ENCODE measurements at places on chromosomes 3 and 15.

DNA sequence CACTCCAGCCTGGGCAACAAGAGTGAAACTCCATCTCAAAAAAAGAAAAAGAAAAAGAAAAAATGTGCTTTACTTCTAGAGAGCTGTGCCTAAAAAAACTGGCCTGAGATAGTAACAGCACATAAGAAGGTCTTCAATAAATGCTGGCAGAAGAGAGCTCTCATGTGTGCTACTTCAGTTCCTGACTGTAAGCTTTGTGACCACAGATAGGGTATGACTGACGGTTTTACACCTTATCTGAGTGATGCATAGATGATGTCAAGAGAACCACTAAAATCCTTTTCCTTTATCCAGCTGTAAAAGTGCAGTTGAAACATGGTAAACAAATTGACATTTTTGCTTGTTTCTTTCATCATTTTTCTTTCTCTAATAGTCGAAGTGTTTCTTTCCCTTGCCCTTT lies 127.9 kb downstream of the C3orf70 start:
- DNase-seq: no peak

- DNase-seq: no peak
These were observed 176.6 kb downstream of the SLC9A9 start for GRCh38 chr3:143671626-143672025.

- DNase-seq: peak; percentile 44
These were observed 17.8 kb downstream of the RUBCN start for GRCh38 chr3:197718891-197719290.

DNA sequence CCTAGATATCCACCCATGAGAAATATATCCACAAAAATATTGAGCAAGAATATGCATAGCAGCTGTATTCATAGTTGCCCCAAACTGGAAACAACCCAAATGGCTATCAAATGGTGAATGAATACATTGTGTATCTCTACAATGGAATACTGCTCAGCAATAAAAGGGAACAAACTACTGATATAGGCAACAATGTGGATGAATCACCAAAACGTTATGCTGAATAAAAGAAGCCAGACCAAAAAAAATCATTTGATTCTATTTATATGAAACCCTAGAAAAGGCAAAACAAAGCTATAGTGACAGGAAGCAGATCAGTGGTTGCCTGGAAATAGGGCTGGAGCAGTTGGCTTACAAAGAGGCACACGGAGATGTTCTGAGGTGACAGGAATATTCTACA lies 15.5 kb upstream of the CMTM7 start:
- DNase-seq: no peak

DNA sequence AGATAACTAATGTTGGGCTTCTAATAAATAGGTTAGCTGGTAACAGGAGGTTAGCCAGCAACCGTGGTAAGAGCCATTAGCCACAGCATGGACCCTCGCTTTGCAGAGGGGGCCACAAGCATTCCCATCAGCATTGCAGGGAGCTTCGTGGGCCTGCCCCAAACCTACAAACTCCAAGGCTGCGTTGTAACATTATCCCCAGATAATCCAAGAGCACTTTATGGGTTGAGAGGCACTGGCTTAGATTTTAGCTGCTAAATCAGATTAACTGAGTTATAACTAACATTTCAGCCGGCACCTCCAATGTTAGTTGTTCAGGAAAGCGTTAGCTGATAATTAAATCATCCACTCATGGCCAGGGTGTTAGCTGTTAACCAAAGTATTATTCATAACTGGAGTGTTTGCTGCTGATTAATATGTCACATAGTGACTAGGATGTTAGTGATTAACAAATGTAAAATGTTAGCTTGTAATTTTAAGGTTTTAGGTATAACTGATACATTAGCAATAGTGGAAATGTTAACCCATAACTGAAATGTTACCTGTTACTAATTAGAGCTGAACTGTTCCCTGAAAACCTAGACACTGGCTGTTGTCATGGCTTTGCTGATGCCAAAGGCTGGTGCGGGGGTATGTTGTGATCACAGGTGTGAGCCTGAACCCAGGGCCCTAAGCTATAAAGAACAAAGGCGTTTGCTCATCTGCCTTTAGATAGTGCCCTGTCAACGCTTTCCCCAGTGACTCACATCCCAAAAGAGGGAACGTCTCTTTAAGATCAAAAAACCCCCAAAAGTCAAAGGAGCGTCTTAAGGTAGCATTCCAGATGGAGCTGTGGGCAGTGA lies 56.2 kb downstream of the SLC6A6 start:
- DNase-seq: no peak

- DNase-seq: no peak
These were observed 51.2 kb upstream of the PRR20G start for GRCh38 chr3:127339016-127339415.

- DNase-seq: no peak
These were observed 369.6 kb upstream of the AZI2 start for GRCh38 chr3:28718074-28718849.

DNA sequence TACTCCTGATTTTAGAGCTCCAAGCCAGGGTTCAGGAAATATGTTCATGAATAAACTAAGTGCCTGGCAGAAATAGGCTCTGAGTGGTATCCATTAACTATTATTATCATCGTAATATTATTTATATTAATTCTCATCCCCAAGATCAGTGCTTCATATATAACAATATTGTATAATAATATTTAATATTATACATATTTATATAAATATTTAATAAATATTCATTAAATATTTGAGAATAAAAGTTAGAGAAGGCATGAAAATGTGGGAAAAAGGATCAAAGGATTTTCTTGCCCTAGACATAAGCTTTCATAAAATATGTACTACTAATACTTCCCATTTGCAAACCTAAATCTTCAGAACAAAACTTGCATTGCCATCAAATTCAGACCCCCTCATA lies 196.5 kb downstream of the ZMAT3 start:
- DNase-seq: no peak

DNA sequence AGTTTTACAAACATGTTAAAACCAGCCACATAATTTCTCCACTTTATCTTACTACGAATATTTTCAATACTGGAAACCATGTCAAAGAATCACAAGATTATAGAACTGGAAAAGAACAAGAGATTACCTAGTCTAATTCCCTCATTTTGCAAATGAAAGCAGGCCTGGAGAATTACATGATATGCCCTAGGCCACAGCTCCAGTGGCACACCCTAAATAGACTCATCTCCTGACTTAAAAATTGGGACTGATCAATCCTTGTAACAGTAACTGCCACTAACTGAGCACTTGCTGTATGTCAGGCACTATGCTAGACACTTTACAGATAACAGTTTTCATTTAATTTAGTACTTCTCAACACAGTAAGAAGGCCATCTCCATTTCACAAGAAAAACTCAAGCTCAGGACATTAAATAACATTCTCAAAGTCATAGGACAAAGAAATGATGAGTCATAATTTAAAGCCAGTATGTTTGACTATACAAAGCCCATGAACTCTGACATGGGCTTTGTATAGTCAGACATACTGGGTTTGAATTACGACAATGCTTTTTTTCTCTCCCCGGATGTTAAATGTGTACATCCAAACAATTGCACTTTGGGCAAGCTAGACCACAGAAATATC lies 9.4 kb downstream of the IGSF11 start:
- DNase-seq: no peak

GRCh38 chr3:66809595-66809958 lies 188.5 kb upstream of the KBTBD8 start:
- no peak for DNase-seq

DNA sequence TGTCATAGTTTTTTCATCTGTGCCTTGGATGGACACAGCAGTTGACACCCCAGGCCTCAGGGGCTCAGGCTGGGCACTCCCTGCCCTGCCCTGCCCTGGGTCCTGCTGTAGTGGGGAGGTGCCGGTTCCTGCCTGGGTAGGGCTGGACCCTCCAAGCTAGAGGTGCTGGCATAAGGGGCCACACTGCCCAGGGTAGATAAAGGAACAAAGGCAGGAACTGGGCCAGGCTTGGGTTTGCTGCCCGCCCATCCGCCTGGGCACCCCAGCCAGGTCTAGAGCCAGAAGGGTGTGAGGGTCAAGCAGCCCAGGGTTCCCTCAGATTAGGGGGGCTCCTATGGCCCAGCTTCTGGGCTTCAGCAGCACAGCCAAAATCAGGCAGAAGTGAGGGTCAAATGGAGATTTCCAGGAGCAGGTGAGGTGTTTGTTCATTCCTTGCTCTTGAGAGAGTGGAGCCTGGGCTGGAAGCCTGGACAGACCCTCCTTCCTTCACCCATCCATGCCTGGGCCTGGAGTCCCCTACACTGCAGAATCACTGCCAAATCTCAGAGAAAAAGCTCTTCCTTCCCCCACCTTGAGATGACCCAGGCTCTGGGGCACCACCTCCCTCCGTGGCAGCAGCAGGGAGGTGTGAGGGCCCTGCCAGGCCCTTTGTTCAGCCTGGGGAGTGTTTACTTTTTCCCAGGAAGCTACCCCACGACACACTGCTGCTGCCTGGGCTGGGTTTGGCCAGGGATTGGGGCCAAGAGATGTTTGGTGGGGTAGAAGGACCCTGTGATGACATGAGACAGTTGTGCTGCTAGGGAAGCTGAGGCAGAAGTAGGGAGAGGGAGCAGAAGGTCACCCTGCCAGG lies 7.1 kb downstream of the SEMA3F start:
- DNase-seq: no peak
